ENCODE measurements at places on chromosomes 7 and 10. TPM values are rescaled to one million over a fixed set of nuclear protein-coding genes. Genes with fewer than 3 reads are reported as not detected.

DNA sequence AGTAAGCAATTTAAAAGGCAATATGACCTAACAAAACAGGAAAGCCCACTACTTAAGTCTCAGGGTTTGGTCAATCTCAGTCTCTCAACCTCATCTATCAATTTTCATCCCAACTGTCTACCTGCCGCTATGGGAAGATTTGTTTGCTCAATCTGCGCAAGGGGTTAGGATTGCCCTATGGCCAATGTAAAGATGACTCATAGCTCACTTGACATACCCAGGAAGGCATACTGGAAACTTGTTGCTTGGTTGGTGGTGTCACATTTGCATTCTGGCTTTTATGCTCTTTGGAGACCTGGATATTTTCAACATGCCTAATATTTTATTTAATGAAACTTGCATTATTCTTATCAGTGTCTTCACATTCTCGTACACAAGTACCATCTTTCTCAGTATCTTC is 78.1 kb upstream of the TMEM196 start:
- no peak for DNase-seq

DNA sequence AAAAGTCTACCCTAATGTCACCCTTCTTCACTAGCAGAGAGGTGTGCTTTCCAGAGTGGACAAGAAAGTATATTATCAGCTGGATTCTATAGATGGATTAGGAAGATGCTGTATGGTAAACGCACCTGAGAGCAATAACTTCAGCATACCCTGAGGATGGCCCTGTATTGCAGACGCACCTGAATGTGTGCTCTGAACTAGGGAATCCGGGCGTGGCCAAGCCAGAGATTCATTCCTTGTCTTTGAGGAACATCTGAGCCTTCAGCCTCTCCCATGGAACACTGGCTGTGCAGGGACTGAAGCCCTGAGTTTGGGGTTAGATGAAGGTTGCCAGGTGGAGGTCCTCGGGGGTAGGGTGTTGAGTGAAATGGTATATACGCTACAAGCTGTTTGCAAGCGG is 66.2 kb upstream of the NFE2L3 start:
- DNase-seq, result no peak

DNA sequence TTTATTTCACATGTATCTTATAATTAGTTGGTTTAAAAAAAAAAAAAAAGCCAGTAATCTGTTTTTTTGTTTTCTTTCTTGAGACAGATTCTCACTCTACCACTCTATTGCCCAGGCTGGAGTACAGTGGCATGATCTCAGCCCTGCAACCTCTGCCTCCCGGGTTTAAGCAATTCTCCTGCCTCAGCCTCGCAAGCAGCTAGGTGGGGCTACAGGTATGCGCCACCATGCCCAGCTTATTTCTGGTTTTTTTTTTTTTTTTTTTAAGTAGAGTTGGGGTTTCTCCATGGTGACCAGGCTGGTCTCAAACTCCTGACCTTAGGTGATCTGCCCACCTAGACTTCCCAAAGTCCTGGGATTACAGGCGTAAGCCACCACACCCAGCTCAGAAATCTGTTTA is 34.1 kb upstream of the CAPZA2 start:
- DNase-seq, result no peak

DNA sequence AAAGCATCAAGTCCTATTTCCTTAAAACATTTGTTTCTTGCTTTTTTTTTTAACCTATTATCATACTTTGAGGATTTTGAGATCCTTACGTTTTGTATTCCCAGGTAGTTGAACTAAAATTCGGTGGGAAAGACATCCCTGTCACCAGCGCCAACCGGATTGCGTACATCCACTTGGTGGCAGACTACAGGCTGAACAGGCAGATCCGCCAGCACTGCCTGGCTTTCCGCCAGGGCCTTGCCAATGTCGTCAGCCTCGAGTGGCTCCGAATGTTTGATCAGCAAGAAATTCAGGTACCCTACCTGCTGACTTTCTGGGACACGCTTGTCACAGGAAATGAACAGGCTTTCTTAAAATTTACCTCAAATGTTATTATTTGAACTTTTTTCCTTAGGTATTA is 83.0 kb upstream of the DNAJB6 start:
- no peak for DNase-seq

- no peak for DNase-seq
Observed at GRCh38 chr7:103857435-103857834, 132.0 kb downstream of the RELN start.

- DNase-seq, result peak; percentile 27
Observed at GRCh38 chr10:26437637-26438461, at the start of gene APBB1IP. Gene APBB1IP (plus strand): TSS chr10:26438341. CDS start chr10:26492327, 53,986 bp downstream.

GRCh38 chr10:130021383-130021950 is 57.4 kb upstream of the EBF3 start:
- DNase-seq, result no peak

DNA sequence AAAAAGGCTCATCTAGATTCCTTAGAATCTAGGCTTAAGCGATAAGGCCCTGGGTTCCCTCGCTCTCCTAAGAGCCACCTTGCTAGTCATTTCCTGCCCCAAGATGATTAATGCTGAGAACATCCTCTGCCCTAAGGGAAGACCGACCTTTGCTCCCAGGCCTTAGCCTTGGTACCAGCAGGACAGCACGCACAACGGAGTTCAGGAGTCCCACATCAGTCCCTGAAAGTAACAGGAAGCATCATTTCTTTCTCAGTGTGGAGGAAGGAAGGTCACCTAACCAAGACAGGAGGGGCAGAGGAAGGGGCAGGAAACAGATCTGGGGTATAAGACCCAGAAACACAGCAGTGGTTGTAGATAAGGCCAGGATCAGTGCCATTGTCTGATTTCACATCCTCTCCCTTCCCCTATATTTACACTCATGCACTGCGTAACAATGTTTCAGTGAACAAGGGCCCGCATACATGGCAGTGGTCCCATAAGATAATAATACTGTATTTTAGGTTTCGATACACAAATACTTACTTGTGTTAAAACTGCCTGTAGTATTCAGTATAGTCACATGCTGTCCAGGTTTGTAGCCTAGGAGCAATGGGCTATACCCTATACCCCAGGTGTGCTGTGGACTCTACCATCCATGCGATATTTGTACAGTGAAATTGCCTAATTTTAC is 8.1 kb upstream of the FAM107B start:
- DNase-seq, result no peak

- no peak for DNase-seq
Observed at GRCh38 chr7:74429153-74429747, 24.5 kb upstream of the GTF2IRD1 start.

GRCh38 chr7:45670717-45671116 is 96.5 kb downstream of the ADCY1 start:
- DNase-seq, result no peak

DNA sequence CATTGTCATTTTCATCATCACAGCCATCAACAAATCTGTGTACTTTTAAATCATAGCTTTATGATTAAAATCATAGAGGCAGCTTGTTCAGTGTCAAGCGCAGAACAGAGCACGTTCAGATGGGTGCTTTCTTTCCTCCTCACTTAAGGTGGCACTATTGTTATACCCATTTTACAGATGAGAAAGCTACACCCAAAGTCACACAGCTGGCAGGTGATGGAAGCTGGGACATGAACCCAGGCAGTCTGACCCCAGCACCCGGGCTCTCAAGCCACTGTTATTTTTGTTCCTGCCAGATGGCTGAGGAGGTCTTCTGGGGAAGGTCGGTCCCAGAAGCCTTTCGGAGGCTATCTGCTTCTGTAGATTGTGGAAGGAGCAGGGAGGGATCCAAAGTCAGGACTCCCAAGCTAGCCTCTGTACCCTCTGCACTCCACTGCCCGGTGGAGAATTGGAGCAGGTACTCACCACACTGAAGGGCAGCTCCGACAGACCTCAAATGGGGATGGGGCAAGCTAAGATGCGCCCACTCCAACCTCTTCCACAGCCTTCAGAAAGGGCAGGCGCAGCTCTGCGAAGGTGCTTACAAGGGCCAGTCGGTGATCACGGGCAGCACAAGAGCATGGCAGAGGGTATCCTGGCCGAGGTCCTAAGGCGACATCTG is 610 bp downstream of the AVPI1 start:
- DNase-seq, result no peak

DNA sequence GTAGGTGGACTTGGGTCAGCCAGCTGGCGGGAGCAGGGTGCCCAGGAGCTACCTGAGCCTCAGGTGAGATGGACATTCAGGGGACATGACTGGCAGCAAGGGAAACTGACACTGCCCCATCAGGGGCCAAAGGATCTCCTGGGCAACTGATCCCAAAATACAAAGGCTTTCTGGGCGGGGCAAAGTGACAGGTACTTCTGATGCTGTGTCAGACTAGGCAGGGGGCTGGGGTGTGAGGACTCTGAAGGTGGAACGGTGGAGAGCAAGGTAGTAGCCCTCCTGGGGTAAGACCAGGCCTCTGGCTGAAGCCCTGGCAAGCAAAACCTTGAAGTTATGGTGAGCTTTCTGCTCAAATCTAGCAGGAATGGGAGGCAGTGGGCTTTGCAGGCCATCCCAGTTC is 4.4 kb downstream of the OPN4 start:
- peak; percentile 1 for DNase-seq

- DNase-seq, result no peak
Observed at GRCh38 chr7:83014546-83014945, 148.1 kb downstream of the PCLO start.

GRCh38 chr7:40483630-40484029 is 348.8 kb downstream of the SUGCT start:
- DNase-seq, result no peak

GRCh38 chr10:122348935-122349361 is 25.6 kb upstream of the PLEKHA1 start:
- DNase-seq, result no peak

DNA sequence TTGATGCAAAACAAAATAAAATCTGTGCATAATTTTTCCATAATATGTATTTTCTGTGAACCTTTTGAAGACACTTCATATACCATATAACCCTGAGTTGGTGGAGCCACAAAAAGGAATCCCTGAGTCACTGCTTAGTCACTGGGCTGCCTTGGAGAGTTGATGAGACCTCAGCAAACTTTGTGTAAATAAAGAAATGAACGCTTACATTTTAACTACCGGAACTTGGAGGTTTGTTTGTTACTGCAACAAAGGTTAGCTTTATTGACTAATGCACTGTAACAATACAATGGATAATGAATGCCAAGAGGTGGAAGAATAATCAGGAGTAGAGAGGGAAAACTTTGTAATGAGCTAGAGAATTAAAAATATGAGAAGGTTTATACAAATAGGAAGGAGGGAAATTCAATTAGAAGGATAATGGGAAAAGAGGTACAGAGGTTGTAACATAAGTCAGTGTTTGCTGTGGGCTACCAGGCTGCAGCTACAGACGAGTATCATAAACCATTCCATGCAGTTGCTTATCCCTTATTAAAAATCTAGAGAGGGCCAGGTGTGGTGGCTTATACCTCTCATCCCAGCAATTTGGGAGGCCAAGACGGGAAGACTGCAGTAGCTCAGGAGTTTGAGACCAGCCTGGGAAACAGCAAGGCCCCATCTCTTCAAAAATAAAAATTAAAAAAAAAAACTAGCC is 1042.1 kb downstream of the TYW1 start:
- no peak for DNase-seq

GRCh38 chr10:118034791-118035261 is 11.9 kb downstream of the RAB11FIP2 start:
- DNase-seq, result no peak

- no peak for DNase-seq
Observed at GRCh38 chr10:103926722-103927319, 8.8 kb upstream of the STN1 start.

DNA sequence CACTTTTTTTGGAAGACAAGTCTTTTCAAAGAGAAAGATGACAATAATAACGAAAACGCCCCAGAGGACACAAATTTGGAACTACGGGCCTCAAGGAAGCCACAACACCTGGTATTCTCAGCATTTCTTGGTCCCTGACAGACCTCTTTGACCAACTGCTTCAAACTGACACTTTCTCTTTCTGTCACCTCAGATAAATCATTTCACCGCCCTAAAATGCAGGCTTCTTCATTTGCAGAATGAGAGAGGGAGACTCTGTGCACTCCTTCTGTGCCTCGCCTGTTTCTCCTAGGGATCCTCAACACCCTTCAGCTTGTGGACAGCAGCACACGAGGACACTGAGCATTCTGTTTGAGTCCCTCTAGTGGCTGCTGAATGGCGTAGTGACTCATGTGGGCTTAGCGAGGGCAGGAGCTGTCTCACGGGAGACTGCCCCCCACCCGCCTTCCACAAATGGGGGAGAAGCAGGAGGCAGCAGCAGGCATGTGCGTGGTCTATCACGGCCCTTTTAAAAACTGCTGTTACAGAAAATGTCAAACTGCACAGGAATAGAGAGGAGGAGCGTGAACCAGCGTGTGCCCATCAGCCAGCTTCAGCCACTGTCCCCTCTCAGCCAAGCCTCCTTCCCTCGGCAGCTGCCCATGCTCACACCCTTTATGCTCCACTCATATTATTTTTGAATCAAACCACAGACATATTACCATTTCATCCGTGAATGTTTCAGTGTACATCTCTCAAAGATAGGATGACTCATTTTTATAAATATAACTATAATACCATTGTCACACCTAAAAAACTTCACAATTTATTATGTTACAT is 41.4 kb downstream of the GSDME start:
- no peak for DNase-seq

DNA sequence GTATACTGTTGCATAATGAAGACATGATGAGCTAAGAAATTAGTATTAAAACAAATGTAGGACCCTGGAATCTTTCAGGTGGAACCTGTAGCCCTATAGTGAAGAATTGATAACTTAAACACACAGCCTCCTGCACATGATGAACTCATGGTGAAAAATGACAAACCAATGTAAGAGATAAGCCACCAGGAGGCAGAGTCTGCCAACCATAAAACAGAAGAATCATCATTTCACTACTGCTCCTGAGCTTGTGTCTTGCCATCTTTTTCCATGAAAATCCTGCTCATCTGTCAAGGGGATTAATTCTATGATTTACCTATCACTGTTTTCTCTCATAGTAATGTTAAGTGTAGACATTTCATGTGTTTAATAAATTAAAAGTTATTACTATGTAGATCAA is 363.9 kb downstream of the MALRD1 start:
- no peak for DNase-seq

- DNase-seq, result no peak
Observed at GRCh38 chr7:141664450-141664849, 37.5 kb downstream of the DENND11 start.

DNA sequence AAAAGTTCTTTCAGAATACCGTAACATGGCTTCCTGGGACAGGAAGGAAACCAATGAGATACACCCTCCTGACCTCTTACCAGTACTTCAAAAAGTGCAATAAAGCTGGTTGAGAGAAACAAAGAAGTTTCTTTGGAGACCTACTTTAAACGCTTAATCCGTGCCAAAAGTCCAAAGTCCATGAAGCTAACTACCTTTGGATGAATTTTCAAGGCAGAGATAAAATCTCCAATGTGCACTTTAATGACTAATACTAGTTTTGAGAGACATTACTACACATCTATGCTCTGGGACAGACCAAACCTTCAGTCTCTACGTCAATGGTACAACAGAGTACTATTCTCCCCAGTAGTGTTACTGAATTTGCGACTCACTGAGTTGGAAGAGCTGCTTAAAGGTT is 46.1 kb downstream of the UBE2H start:
- DNase-seq, result no peak

The LIPJ gene
- not detected for total RNA-seq

The SUN3 gene
- not detected for total RNA-seq

The CLIP2 gene
- 3.2 TPM for total RNA-seq

The SPDYE9 gene
- total RNA-seq, result not detected

The PRKAR2B gene
- total RNA-seq, result 81.0 TPM

The MYL10 gene
- not detected for total RNA-seq

The DNAJB6 gene
- 278 TPM for total RNA-seq

The CCDC172 gene
- not detected for total RNA-seq

The GIGYF1 gene
- total RNA-seq, result 70.3 TPM

The SMARCD3 gene
- total RNA-seq, result 10.7 TPM
